PC-3 (cell line): ENCODE measurements at places on chromosomes 2 and 18. TPM values are rescaled to one million over a fixed set of nuclear protein-coding genes. Genes with fewer than 3 reads are reported as not detected.

- no peak for DNase-seq
These were observed 252.1 kb downstream of the CDCA7 start for GRCh38 chr2:173606619-173607248.

- DNase-seq, result no peak
These were observed 323.2 kb upstream of the THSD7B start for GRCh38 chr2:136441979-136442714.

- peak; percentile 55 for DNase-seq
These were observed 1.1 kb downstream of the PTH2R start for GRCh38 chr2:208407667-208408066.

DNA sequence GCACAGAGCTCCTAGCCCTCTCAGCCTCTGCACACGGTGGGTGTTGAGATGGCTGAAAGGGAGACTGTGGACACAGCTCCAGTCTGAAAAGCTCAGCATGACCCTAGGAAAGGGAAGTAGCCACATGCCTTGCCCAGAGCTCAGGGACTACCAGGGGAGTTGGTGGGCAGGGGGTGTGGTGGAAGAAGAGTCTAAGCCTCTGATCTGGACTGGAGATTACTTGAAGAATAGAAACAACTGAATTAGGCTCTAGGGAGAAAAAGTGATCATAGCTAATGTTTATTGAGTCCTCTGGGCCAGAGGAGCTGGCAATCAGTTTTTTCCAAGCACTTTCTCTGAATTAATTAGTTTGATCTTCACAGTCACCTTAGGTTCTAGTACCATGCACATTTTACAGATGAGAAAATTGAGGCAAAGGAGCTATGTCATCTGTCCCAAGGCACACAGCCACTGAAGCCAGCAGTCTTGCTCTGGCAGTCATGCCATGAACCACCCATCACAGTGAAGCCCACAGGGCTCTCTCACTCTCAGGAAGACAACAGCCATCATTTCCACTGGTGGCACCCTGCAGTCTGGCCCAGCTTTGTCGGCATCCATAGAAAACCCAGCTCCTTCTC, 10.3 kb downstream of the SDC1 start:
- DNase-seq, result no peak

GRCh38 chr18:28995319-28995718, 818.4 kb upstream of the CDH2 start:
- peak; percentile 27 for DNase-seq

DNA sequence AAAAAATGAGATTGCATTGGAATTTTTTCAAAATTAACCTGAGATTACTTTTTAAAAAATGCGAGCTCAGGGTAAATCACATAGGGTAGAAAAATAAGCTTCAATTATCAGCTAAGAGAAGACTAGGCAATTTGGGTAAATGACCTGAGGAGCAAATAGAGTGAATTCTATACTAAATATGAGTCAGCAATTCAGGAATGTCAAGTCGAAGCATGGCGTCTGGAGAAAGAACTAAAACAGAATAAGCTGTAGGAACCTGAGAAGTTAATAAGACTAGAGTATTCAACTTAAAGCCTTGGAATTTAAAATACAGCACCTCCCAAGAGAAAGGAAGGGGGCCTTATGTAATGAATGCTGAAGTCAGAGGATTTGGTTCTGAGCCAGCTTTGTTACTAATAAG, 487.0 kb downstream of the SUCLG1 start:
- DNase-seq, result peak; percentile 6

DNA sequence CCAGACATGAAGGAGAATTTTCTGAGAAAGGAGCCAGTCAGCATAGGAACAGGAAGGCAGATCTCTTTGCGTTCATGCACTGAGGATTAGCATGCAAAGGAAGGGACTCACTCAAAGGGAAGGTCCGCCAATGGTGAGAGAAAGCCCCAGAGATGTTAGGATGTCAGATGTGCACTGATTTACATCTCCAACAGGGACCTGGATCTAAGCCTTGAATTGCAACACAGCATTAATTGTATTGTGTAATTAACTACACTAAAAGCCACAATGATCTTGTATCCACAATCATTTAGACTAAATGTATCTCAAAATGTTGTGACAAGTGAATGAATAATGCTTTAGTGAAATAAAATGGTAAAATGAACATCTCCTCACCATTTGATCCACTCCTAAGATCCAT, 4.2 kb downstream of the SERPINB5 start:
- DNase-seq, result no peak

GRCh38 chr18:24395049-24395795, 2.4 kb downstream of the OSBPL1A start:
- DNase-seq, result peak; percentile 9

- DNase-seq, result no peak
These were observed 288.9 kb downstream of the XIRP2 start for GRCh38 chr2:167177196-167177595.

- no peak for DNase-seq
These were observed 207.5 kb upstream of the EPHA4 start for GRCh38 chr2:221779614-221780067.

- no peak for DNase-seq
These were observed 501.5 kb downstream of the ERBB4 start for GRCh38 chr2:212037062-212037461.

DNA sequence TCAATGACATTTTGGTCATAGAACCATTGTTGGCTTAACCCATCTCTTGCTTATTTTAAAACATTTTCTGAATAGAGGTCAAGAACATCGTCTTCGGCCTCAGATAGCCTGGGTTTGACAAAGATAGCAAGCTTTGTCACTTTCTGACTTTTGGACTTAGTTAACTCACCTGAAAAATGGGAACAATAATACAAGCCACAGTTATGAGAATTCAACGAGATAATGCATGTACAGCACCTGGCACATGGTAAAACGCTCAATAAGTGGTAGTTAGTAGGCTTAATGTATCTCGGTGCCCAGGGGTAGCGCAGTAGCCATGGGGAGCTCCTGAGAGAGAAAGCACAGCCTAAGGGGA, 446 bp upstream of the COPS7B start:
- DNase-seq, result no peak

DNA sequence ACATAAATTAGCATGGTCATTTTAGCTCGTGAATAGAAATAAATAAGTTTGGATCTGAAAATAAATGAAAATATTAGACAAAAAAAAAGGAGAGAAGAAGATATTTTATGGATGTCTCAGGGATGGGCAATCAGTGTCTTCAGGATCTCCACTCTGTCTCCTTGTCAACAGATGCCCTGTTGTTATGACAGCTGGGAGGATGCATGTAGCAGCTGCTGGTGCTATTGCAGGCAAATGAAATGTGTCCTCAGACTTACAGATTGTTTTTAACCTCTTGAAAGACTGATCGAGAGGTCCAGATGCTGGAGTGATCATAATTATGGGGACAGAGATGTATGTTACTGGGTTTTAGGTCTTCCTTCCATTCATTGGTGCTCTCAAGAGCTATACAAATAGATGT, 24.7 kb upstream of the ARL4C start:
- no peak for DNase-seq

GRCh38 chr18:75246721-75247610, 36.4 kb downstream of the TSHZ1 start:
- DNase-seq, result no peak

DNA sequence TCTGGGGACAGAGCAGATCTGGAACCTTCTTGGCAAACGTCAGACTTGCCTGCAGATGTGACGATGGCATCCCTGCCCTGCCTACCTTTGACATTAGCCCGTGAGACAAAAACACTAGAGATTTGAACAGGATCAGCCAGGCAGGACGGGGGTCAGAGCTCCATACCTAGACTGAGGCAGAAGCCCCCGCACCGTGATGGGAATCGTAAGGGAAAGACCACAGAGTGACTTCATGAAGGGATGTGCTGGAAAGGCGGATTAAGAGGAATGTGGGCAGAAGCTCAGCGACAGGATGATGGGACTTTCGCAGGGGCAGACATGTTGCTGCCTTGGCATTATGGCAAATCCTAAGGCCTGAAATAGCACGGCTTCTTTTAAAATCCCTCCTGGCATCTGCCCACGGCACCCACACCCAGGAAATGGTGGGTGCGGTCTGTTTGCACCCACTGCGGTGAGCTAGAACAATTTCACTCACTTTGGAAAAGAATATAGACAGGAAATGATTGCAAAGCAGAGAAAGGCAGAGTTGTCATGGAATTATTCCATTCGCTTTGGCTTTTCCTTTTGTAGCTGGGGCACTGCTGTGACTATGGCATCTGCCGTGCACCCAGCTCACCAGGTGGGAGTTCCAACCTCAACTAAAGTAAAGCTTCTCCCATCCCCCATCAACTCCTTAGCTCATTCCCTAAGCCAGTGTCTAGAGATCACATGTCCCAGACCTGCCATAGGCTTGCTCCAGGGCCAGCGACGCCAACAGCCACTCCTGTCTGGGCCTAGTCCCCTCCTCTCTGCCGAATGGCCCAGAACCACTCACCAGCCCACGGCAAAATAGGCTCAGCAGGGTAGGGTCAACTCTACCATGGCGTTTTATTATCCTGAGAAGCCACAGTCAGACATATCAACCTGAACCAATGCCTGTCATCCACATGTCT, 112.7 kb upstream of the NPAS2 start:
- peak; percentile 25 for DNase-seq

GRCh38 chr18:48250918-48251317, 158.3 kb downstream of the ZBTB7C start:
- no peak for DNase-seq

DNA sequence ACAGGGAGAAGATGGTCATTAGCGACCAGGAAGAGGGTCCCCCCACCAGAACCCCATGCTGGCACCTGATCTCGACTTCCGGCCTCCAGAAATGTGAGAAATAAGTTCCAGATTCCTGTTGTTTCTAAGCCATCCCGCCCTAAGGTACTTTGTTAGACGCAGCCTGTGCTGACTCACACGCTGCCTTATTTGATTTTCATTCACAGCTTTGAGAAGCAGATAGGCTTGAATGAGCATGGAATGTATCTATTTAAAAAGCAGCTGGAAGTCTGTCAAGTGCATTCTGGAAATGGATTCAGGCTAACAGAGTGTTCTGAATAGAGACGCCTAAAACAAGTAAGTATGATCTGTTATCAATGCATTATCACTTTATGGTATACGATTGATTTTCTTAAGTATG, 8.3 kb upstream of the IL1R2 start:
- peak; percentile 83 for DNase-seq

DNA sequence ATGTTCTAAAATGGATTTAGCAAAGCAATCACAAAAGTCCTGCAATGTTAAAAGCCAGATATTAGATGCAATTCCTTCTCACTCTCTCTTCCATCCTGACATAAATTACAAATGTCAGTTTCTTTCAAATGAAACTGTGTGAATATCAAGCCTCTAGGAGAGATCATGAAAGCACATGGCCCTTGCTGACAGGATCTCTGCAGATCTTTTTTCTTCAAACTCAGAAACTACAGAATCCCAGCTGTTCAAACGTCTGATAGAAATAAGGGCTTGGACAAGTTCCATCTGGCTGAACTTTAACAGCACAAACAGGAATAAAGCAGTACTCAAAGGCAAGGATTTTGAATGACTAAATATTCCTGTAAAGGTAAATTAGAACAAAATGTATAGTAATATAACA, 47.6 kb downstream of the PDE1A start:
- DNase-seq, result no peak

- no peak for DNase-seq
These were observed 22.2 kb downstream of the SKA1 start for GRCh38 chr18:50397023-50397422.

DNA sequence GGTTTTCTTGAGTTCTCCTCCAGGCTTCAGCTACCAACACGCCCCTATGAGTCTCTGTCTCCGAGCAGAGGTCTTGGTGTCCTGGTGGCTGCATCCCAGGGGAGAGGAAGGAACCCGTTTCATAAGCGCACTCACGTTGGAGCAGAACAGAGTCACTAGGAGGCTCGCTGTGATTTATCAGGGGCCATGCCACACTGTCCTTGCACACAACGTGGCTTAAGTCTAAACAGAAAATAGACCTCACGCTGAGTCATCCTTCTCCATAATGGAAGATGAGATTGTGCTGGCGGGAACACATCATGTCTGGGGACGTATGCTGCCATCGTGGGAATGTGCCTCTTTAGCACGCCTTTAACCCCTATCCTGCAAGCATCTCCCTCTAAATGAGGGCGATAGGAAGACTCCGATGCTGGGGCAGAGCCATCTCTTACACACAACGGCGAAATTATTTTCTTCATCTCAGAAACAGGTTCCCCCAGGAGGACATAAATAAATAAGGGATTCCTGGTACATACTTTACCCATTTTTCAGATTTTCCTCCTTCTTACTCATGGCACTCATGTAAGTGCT, 211.4 kb downstream of the KLHL29 start:
- no peak for DNase-seq

GRCh38 chr2:222577341-222577740, 78.6 kb downstream of the FARSB start:
- no peak for DNase-seq

DNA sequence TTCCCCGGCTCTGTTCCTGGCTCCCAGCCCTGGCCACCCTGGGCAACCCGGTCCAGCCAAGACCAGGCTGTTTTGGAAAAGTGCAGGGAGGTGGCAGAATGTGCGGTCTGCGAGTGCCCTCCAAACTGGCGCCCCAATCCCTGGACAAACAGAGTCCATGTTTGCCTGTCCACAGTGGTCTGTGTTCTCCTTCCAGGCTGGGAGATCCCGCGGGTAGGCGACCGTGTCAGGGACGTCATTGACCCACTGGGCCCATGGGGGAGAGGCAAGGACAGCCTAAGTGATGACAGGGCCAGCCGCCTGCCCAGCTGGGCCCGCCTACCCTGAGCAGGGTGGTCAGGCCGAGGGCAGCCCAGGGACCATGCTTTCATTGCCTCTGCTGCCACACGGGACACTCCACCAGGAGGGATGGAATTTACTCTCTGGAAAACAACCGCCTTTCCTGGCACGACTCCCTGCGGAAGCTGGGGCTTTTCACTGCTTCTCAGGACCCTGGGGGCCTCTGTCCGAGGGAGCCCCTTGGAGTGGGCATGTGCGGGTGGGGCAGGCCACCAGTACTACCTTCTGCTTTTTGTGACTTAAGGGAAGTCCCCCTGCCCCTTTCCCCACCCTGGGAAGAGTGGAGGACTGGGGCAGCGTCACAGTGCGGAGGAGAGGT, 20.1 kb downstream of the CYP26B1 start:
- DNase-seq, result no peak

DNA sequence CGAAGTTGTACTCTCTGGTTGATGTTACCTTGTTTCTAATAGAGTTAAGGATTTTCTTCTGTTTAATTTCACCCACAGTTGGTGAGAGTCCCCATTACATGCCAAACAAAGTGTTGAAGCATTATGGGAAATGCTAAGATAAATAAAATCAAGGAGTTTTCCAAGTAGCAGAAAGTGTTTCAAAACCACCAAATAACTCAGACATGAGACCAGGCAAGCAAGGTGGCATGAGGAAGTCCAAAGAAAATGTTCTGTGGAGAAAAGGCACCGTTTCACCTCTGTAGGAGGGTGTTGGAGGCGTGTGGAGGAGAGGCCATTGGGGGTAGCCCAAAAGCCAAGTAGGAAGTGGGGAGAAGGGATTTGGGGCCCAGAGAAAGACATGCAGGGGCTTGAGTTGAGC, 8.7 kb downstream of the CFAP221 start:
- DNase-seq, result no peak

The LNPK gene
- 19.5 and 21.9 TPM in 2 replicates for total RNA-seq

The COL3A1 gene
- total RNA-seq, result 0.23 and 0.36 TPM in 2 replicates

The NUP35 gene
- total RNA-seq, result 25.0 and 26.0 TPM in 2 replicates

The TCF7L1 gene
- 1.8 and 2.8 TPM in 2 replicates for total RNA-seq

The VSNL1 gene
- total RNA-seq, result not detected in 2 replicates

The ACMSD gene
- not detected in 2 replicates for total RNA-seq

The MYO7B gene
- total RNA-seq, result 28.0 and 37.8 TPM in 2 replicates

The BCL2L11 gene
- total RNA-seq, result 11.3 and 24.6 TPM in 2 replicates

The LGALSL gene
- 12.1 and 16.0 TPM in 2 replicates for total RNA-seq

The SH2D6 gene
- 0.12 TPM in 1 of 2 replicates, not detected in the other for total RNA-seq

The UGT1A5 gene
- not detected in 2 replicates for total RNA-seq

The TFPI gene
- total RNA-seq, result 15.0 and 16.0 TPM in 2 replicates
